ENCODE measurements at places on chromosomes 6 and 20. TPM values are rescaled to one million over a fixed set of nuclear protein-coding genes. Genes with fewer than 3 reads are reported as not detected.

The SPEF1 gene
- total RNA-seq, result 0.41 TPM

The CST5 gene
- not detected for total RNA-seq

DNA sequence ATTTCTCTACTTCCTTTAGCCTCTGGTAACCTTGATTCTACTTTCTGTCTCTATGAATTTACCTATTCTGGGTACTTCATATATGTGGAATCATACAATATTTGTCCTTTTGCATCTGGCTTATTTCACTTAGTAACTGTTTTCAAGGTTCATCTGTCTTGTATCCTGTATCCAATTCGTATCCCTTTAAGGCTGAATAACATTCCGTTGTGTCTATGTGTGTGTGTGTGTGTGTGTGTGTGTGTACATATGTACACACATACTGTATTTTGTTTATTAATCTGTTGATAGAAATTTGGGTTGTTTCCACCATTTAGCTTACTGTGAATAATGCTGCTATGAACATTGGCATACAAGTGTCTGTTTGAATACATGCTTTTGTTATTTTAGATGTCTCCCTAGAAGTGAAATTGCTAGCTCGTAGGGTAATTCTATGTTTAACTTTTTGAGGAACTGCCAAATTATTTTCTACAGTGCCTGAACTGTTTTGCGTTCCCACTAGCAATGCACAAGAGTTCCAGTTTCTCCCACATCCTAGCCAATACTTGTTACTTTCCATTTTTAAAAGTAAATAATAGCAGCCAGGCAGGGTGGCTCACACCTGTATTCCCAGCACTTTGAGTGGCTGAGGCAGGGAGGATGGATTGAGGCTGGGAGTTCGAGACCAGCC is 17.7 kb downstream of the SENP6 start:
- peaks cover 11% of the 10 kb centered on the region for H3K36me3 ChIP-seq
- no peak overlapping the region for H3K4me3 ChIP-seq
- no peak for DNase-seq
- no peaks in the 10 kb centered on the region for H3K27me3 ChIP-seq

DNA sequence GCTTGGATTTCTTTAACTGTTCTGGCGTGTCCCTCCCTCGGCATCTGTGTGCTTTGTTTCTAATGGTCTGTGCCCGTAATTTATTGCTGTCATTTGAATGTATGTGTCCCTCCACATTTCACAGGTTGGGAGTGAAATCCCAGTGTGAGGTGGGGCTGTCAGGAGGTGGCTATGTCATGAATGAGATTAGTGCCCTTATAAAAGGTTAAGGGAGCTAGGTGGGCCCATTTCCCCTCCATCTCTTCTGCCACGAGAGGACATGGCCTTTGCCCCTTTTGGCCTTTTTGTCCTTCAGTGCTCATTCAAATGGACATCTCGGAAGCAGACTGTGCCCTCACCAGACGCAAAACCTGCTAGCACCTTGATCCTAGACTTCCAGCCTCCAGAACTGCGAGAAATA is 96.3 kb downstream of the LAMP5 start:
- H3K4me3 ChIP-seq, result no peak overlapping the region
- DNase-seq, result no peak
- H3K4me1 ChIP-seq, result no peaks in the 10 kb centered on the region
- H3K36me3 ChIP-seq, result no peaks in the 10 kb centered on the region
- no peaks in the 10 kb centered on the region for H3K27me3 ChIP-seq

- H3K36me3 ChIP-seq, result no peaks in the 10 kb centered on the region
- H3K4me1 ChIP-seq, result no peaks in the 10 kb centered on the region
- no peaks in the 10 kb centered on the region for H3K27me3 ChIP-seq
- no peak for DNase-seq
Observed at GRCh38 chr20:29300579-29301551, 1956.6 kb upstream of the DEFB115 start.

- no peak for DNase-seq
- H3K27me3 ChIP-seq, result no peaks in the 10 kb centered on the region
- H3K4me3 ChIP-seq, result no peak overlapping the region
- H3K27ac ChIP-seq, result no peak overlapping the region
- H3K4me1 ChIP-seq, result no peaks in the 10 kb centered on the region
- H3K36me3 ChIP-seq, result no peaks in the 10 kb centered on the region
Observed at GRCh38 chr6:96991618-96992342, 67.3 kb downstream of the KLHL32 start.

DNA sequence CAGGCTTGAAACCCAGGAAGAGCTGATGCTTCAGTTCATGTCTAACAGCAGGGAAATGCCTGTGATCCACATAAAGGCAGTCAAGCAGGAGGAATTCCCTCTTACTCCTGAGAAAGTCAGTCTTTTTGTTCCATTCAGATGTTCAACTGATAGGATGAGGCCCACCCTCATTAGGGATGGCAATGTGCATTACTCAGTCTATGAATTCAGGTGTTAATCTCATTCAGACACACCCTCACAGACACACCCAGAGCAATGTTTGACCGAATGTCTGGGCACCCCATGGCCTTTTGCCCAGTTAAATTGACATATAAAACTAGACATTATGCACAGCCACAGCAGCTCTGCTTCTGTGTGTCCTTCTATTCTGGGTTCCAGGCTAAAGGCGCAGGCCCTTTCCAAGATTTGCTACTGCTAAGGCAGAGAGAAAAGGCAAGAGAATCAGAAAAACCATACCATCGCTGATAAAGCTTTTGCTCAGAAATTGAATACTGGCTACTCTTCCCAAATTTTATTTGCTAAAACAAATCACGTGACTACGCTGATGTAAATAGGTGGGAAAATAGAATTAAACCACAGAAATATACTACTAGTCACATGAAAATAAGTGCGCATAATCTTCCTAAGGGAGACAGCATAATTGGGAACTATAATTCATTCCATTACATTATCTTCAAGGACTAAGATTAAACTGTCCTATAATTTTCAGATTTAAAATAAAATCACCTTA is 625.0 kb upstream of the MAN1A1 start:
- no peak overlapping the region for H3K4me3 ChIP-seq
- DNase-seq, result no peak
- H3K27me3 ChIP-seq, result no peaks in the 10 kb centered on the region
- H3K27ac ChIP-seq, result no peak overlapping the region
- H3K36me3 ChIP-seq, result no peaks in the 10 kb centered on the region

GRCh38 chr20:16918366-16918765 is 170.2 kb downstream of the OTOR start:
- H3K4me3 ChIP-seq, result no peak overlapping the region
- H3K4me1 ChIP-seq, result no peaks in the 10 kb centered on the region
- no peak overlapping the region for H3K27ac ChIP-seq
- DNase-seq, result no peak
- no peaks in the 10 kb centered on the region for H3K27me3 ChIP-seq
- H3K36me3 ChIP-seq, result no peaks in the 10 kb centered on the region

DNA sequence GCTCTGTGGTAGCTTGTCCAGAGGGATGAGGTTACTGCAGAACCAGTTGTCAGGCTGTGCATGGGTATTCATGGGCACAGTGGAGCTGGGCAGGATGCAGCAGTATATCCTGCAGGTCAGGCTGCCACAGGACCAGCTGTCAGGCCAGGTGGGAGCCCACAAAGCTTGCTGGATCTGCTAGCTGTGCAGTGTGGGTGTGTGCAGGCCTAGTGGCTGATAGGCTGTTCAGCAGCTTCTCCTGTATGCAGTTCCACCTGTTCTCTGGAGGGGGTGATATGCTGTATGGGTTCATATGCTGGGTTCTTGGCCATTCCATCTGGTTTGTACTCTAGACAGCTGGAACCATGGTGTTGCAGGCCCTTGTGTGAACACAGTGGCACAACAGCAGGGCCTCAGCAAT is 40.6 kb upstream of the TPD52L1 start:
- no peak overlapping the region for H3K4me3 ChIP-seq
- H3K36me3 ChIP-seq, result no peaks in the 10 kb centered on the region
- DNase-seq, result no peak
- no peaks in the 10 kb centered on the region for H3K27me3 ChIP-seq
- H3K27ac ChIP-seq, result no peak overlapping the region
- H3K4me1 ChIP-seq, result no peaks in the 10 kb centered on the region

GRCh38 chr6:130189531-130190397 is 33.0 kb downstream of the SAMD3 start:
- H3K4me3 ChIP-seq, result no peak overlapping the region
- no peaks in the 10 kb centered on the region for H3K4me1 ChIP-seq
- H3K27me3 ChIP-seq, result no peaks in the 10 kb centered on the region
- no peak for DNase-seq
- no peaks in the 10 kb centered on the region for H3K36me3 ChIP-seq
- H3K27ac ChIP-seq, result no peak overlapping the region

DNA sequence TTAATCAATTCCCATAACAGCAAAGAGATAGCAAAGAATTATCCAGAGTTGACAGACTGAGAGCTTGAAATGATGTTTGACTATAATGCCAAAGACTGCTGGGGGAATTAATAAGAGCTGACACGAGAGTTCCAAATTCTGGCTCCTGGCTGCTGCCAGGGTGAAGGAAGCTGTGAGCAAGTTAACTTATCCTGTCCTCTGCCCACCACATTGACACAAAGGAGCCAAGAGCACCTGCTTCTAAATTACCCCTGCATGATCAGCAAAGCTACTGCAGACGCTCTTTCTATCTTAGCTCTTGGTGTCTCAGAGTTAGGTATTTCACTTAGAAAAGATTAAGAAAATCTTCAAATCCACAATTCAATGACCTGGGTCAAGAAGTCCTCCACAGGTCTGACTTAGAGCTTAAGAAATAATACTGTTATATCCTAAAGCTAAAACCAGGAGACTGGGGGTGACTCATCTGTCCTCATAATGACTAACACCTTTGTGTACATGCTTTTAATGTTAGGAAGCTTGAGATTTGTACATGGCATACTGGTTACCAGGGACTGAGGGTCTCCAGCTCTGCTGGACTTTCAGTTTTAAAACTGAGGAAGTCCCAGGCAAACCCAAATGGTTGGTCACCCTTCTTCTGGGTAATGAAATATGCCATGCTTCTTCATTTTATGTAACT is 13.2 kb upstream of the FRK start:
- H3K27me3 ChIP-seq, result no peaks in the 10 kb centered on the region
- H3K27ac ChIP-seq, result no peak overlapping the region
- peaks cover 8% of the 10 kb centered on the region for H3K4me1 ChIP-seq
- peak; percentile 84 for DNase-seq

Measured in Panc1 (cell line).